ENCODE measurements at places on chromosomes 4 and X.

DNA sequence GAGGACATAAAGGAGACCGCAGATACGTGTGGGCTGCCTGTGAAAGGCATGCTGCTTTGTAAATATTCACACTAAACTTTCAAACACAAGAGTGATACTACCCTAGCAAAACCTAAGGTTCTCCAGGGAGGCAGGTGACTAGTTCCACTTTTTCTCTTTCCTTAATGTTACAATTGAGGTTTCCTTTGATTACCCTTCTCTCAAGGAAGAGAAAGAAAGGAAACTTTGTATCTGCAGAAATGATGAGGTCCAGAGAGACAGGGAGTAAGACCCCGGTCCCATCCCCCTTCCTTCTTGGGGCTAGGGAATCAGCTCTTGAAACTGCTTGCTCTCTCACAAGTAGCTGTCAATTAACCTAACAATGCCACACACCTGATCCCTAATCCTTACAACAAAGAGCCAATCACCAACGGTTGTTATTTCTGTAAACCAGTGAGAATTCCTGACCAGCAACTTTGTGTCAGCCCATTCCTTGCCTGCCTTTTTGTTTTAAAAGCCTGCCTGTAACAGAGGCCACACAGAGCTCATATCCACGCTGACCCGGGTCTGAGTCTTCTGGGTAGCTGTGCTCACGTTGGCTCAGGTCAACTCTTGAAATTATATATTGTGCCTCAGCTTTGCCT lies 754.8 kb upstream of the FRG1 start:
- no peak for DNase-seq

- DNase-seq: no peak
These were observed 95.5 kb downstream of the ZNF827 start for GRCh38 chr4:145843148-145843547.

- no peak for DNase-seq
These were observed 114.1 kb upstream of the PPARGC1A start for GRCh38 chr4:24003926-24004325.

DNA sequence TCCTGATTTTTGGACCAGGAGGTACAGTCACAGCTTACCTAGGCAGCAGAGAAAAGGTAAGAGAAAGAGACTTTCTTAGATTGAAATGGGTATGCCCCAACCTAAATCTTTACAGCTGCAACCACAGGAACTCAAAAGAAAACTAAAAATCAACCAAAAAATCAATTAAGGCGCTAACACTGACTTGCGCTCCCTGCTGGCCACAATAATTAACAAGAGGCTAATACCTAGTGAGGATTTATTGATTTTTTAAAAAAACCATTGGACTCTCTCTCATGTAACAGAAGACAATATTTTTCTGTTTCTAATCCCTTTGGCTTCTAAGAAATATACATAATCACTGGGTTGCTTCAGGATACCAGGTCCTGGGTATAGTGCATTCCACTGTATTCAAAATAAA lies 153.9 kb upstream of the TENM3 start:
- no peak for DNase-seq

- DNase-seq: no peak
These were observed 125.2 kb downstream of the STIM2 start for GRCh38 chr4:26985873-26986272.

DNA sequence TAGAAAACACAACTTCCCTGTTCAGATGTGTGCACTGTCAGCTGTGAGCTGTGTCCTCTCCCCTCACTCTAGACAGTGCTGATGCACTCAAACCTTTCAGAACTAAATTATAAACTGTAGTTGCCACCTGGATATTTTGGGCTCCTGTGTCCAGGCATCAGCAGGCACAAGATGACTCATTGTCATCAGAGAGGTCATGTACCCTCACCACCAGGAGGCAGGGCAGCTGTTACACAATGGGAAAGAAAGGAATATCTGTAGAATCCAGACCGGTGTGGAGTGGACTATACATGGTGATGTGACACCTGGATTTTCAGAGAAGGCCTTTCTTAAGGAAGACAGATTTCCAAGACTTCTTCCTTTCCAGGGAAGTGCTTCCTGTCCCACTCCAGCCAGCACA lies 854.4 kb upstream of the AGA start:
- DNase-seq: no peak

DNA sequence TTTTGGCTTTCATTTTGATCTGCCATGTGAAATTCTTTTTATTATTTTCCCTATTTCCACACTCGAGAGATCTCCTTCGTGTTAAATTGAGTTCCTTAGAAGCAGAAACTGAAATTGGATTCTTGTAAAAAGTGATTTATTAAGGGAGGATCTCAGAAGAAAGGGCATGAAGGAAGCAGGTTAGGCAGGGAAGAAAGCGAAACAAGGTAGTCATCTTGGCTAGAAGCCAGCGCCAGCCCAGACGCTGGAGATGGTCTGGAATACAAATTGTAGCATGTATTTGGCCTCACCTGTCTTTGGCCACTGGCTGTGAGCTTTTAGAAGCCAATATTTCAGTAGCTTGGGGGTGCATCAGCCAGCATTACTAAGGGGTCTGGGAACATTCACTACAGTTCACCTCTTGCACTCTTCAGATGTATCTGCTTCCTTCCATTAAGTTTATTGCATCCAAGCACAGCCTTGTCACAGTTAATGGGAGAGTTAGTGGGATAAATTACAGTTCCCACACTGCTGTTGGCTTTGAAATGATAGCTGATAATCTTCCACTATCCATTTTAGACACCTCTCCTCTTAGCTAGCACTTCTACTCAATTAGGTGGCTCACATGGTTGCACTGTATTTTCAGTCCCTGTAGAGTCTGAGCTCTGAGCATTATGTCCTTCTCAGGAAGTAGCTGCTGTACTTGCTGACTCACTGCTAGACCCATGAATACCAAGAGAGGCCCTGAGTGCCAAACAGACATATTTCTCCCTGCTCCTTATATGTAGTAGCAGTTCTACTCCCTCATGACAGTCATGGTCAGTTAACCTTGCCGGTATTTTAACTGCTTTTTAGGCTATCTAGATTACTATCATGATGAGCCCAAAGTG lies 14.6 kb downstream of the GRXCR1 start:
- DNase-seq: no peak

- DNase-seq: no peak
These were observed 5.7 kb upstream of the DGAT2L6 start for GRCh38 chrX:70171624-70172023.

DNA sequence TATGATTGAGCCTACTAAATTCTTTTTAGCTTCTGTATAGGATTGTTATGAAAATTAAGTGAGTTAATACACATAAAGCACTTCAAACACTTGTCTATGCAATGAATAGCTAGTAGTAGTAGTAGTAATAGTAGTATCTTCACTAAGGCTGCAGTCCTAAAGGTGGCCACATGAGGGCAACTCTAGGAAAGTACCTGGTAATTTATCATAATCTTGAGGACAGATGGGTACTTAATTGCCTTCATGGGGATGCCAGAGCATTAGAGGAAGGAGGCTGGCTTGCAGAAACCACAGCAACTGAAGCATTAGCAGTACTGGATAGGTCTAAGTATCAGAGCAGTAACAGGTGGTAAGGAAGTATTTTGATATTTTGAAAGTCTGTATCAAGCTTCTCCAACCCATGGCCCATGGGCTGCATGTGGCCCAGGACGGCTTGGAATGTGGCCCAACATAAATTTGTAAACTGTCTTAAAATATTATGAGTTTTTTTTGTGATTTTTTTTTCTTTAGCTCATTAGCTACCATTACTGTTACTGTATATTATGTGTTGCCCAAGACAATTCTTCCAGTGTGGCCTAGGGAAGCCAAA lies 17.3 kb downstream of the NIPAL1 start:
- peak; percentile 36 for DNase-seq
